ENCODE measurements at places on chromosomes 4 and X.

DNA sequence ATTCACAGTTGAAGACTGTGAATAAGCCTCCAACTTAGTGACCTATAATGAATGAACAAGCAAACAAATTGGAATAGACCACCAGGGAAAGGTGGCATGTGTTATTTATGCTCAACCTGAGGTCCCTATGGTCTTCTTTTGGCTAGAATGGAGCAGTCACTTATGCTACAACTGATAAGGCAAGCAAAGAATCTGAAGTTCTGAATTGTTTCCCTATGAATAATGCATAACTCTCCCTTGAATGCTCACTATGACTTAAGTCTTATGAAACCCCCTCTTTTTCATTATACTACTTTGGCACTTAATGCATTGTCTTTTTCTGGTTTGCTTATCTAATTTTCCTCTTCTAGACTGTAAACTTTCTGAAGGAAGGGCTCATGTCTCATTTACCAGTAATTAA, 2.6 kb downstream of the GIMD1 start:
- DNase-seq, result no peak

- no peak for DNase-seq
Observed at GRCh38 chr4:127957105-127957504, 7.9 kb downstream of the MFSD8 start.

- DNase-seq, result no peak
Observed at GRCh38 chr4:113564493-113564892, 197.0 kb downstream of the CAMK2D start.

DNA sequence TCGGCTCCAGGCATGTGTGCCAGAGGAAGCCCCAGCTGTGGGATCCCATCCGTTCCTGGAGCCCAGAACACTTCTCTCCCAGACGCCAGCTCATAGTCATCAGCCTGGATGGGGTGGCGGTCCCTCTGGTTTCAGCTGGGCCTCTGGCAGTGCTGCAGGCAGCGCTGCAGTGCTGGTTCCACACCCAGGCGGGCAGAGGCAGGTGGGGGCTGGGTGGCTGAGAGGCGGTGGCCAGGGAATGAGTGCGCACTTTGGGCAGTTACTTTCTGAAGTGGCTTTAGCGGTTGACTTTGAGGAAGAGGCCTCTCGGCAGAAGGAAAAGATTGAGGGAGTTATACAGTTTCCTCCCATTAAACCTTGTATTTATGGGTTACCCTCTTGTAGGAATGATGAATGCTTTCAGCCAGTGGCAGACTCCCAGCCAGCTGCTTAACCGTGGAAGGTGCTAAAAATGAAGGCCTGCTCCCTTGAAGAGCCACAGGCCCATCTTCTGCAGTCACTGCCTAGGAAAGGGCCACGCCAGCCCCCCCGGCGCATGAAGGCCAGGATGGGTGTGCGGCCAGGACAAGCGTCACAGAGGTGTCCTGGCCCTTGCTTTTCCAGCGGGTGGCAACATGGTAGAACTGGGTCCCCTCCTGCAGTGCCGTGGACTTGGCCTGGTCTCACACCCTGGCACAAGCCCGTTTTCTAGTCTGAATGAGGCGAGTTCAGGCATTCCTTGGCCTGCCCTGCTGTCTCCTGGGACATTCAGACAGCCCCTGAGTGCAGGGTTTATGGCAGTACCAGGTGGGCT, 9.9 kb downstream of the TADA2B start:
- no peak for DNase-seq

DNA sequence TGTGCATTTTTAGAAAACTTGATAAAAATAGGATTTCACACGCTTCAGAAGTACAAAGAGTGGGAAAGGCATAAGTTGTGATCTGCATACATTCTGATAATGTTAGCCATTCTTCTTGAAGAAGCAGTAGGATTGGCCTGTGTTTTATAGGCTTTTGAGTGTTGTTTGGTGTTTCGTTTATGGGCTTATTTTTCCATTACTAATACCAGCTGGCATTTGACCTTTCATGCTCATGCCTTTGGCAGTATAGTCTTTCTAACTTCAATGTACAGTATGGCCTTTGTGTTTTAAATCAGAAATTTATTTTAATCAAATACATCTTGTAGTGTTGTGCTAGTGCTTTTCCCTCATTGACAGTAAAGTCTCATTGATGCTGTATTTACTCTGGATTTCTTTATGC, 51.5 kb upstream of the SLC4A4 start:
- DNase-seq, result no peak

DNA sequence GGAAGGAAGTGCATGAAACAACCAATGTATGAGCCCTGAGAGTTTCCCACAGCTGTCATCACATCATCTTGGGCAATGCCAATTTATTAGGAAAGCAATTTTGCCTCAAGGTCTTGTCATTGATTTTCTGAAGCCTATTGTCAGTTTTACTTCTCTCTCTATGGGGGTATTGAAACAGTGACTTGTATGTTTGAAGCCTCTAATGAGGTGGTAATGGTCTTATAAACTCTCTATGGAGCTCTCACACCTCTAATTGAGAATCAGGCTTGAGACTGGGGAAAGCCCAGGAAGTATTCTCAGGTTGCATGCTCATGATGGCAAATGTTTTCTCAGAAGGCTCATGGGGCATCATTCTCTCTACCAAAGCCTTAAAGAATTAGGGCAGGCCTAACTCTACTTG, 308.2 kb upstream of the EMCN start:
- no peak for DNase-seq

DNA sequence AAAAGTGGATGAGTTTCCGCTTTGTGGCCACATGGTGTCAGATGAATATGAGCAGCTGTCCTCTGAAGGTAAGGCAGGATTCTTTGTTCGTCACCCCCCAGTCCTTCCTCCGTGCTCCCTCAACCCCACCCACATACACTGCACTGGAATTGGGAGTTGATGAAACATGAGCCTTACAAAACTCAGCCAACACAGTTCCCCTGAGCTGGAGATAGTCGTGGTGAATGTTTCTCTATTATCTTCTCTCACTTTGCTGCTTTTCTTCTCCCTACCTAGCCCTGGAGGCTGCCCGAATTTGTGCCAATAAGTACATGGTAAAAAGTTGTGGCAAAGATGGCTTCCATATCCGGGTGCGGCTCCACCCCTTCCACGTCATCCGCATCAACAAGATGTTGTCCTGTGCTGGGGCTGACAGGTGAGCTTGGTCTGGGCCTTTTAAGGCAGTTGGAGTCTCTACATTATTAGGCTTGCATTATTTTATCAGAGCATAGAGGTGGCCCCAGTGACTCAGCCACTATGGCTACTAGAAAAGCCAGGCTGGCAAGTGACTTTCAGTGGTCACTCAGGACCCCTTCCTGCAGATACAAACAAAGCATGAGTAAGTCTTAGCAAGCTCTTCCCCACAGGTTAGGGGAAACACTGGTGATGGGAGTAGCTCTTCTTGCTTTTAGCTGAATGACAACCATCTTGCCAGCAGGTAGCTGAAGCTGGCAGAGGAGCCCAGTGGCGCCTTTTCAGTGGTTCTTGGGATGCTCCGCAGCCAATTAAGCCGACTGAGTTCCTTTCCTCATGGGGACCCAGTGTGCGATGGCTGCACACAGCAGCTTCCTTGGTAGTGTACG, 1.6 kb downstream of the RPL10 start:
- DNase-seq, result no peak

Measured in activated CD8-positive, alpha-beta memory T cell treated with anti-CD3 and anti-CD28 coated beads, Interleukin-2, amount 50 U/mL, for 4 hours (primary cell).